ENCODE measurements at places on chromosomes 6 and 20.

GRCh38 chr6:33790379-33790778 lies 1.4 kb upstream of the LEMD2 start:
- DNase-seq: no peak

- no peak for DNase-seq
These were observed 33.4 kb upstream of the RSPO4 start for GRCh38 chr20:1035466-1035865.

DNA sequence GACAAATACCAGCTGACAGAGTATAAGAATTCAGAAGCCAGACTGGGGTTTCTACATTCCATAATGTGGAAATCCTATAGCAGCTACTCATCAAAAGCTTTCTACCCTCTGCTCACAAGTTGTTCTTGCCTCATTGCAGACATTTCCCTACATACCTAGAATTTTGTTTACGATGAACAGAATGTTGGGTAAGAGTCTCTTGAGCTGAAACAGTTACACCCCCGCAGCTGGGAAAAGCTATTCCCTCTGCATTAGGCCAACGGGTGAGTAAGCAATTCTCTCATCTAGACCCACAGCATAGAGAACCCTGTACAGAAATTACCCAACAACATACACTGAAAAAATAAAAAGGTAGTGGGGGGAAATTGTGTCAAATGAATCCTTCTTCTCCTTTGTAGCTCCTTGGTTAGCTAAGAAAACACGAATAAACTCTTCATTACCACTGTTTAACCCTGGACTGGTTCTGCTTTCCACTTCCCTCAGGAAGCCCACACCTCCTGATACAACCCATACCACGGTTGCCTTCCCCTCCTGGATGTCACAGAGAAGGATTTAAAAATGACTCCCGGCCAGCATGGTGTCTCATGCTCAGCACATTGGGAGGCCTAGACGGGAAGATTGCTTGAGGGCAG lies 215.0 kb upstream of the SHLD1 start:
- DNase-seq: no peak

DNA sequence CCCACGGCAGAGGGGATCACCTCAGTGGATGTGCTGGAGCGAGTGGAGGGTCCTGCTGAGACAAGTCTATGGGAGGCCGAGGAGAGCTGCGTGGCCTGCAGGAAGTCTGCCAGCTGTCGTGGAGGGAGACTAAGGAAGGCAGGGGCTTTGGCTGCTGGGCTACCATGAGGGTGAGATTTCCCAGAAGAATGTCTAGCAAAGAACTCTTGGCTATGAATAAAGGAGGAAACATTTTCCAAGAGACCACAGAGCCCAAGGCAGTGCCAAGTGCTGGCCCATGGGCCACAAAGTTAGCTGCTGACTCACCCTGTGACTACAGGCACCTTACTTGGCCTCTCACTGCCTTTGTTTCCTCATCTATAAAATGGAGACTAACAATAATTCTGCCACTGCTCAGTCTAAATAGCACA lies 73.4 kb downstream of the PRDM1 start:
- no peak for DNase-seq

- no peak for DNase-seq
These were observed 426.8 kb downstream of the QKI start for GRCh38 chr6:163841326-163841725.

DNA sequence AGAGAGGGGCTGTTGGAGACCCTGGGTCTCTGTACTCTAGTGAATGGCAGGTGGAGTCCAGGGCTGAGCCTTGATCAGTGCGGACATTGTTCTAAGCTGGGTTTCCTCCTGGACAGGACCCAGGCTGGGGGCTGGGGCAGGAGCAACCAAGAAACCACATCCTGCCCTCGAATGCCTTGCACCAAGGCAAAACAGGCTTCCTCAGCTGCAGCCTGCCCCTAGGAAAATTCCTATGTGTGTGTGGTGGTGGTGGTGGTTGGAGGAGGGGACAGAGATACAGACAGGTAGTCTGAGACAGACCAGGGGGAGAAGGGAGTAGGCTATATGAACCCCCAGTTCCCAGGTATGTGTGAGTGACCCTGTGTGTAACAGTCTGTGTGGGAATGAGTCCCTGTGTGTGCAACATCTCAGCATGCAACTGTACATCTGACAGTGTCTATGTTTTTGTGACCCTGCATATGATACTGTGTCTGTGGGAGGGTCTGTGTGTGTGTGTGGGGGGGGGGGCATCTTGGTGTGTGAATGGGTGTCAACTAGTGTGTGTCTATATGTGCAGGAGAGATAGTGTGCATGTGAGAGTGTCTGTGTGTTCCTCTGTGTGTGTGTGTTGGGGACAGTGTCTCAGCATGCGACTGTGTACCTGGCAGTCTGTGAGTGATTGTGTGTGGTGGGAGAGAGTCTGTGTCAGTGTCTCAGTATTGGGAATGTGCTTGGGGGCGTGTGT lies 3.0 kb downstream of the GLP1R start:
- no peak for DNase-seq
